ENCODE measurements at places on chromosomes 11 and 22.

- DNase-seq, result no peak
- peaks cover 14% of the 10 kb centered on the region for H3K4me1 ChIP-seq
- H3K4me3 ChIP-seq, result no peak overlapping the region
- peak overlapping the region; percentile 71 for H3K27ac ChIP-seq
- H3K27me3 ChIP-seq, result no peaks in the 10 kb centered on the region
These were observed 55.2 kb downstream of the FLRT1 start for GRCh38 chr11:64090806-64091516.

GRCh38 chr11:114076921-114077331 lies 17.4 kb downstream of the ZBTB16 start:
- H3K27ac ChIP-seq, result no peak overlapping the region
- DNase-seq, result no peak
- peaks cover 69% of the 10 kb centered on the region for H3K36me3 ChIP-seq
- H3K4me3 ChIP-seq, result no peak overlapping the region

DNA sequence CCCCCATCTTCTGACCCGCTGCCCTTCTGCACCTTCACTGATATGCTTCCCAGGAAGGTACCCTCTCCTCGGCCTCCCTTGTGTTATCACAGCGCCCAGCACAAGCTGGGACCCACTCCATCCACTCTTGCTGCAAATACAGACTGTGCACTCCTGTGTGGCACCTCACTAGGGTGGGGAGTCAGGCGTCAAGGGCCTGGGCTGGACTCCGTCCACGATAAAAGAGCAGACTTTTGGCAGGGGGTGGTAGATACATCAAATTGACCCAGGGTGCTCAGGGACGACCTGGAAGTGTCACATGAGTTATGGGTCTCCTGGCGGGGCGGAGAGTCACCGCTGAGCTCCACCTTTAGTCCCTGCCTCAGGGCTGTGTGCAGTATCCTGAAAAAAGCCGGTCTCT lies 908 bp downstream of the TRPM5 start:
- H3K27me3 ChIP-seq, result peaks cover 59% of the 10 kb centered on the region
- H3K36me3 ChIP-seq, result no peaks in the 10 kb centered on the region
- no peak overlapping the region for H3K27ac ChIP-seq
- H3K4me3 ChIP-seq, result no peak overlapping the region
- no peak for DNase-seq

GRCh38 chr11:92782806-92783205 lies 186.6 kb upstream of the MTNR1B start:
- no peaks in the 10 kb centered on the region for H3K27me3 ChIP-seq
- no peak overlapping the region for H3K27ac ChIP-seq
- no peaks in the 10 kb centered on the region for H3K4me1 ChIP-seq
- no peak overlapping the region for H3K4me3 ChIP-seq
